Fibroblast of skin of left biceps (primary cell): ENCODE measurements at places on chromosomes 7 and 10.

- no peak for DNase-seq
Observed at GRCh38 chr10:26455567-26456315, 17.6 kb downstream of the APBB1IP start.

DNA sequence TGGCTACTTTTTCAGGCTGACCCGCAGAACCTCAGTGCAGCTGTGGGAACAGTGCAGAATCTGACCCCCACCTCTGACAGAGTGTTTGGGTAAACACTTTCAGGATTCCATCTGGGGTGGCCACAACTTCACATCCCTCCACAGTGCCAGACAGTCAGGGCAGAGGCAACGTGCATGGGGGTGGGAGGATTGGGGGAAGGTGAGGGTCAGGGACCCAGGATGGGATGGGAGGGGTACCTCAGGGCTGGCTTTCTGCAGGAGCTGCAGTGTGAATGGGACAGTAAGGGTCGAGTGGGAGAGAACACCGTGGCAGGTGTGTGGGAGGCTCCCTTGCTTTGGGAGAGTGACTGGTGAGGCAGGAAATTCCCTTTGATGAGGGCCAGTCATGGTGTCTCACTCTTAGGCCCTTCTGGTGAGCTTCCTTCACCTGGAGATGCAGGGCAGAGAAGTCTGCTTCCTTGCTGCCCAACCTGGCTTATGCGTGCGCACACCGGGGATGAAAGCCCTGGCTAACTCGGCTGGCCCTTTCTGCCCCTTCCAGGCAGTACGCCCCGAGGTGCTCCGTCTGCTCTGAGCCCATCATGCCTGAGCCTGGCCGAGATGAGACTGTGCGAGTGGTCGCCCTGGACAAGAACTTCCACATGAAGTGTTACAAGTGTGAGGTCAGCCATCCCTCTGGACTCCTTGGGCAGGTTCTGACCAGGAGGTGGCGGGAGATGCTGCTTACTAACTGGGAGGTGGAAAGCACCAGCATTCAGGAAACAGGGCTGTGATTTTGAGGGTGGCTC, 8.4 kb downstream of the ZYX start:
- DNase-seq = no peak

DNA sequence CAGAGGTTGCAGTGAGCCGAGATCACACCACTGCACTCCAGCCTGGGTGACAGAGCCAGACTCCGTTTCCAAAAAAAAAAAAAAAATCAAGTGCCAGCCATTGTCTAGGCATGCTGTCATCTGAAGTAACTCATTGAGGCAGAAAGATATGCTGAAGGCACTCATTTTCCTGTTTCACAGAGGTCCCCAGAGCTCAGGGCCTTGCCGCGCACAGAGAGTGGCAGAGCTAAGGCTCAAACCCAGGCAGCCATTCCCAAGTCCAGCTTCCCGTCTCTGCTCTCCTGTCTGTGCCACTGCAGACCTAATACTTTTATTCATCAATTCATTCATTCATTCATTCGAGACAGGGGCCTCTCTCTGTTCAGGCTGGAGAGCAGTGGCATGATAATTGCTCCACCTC, 3.5 kb downstream of the GRIFIN start:
- DNase-seq = no peak

DNA sequence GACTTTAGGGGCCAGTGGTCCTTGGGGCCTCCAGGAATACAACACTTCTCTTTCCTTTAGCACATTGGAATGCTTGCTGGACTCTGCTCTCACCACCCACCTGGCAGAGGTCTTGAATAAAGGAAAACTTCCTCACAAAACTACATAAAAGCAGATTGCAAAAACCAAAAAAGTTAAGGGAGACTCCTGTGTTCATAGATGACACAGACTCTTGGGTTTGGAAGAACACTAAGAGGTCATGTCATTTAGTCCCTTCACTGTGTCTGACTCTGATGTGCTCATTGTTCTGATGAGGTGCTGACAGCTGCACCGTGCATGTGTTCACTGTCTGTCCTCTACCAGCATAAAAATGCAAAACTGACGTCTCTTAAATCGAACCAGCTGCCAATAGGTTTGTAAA, 11.4 kb downstream of the BLNK start:
- no peak for DNase-seq

- no peak for DNase-seq
Observed at GRCh38 chr7:148763622-148764021, 64.9 kb downstream of the CUL1 start.

DNA sequence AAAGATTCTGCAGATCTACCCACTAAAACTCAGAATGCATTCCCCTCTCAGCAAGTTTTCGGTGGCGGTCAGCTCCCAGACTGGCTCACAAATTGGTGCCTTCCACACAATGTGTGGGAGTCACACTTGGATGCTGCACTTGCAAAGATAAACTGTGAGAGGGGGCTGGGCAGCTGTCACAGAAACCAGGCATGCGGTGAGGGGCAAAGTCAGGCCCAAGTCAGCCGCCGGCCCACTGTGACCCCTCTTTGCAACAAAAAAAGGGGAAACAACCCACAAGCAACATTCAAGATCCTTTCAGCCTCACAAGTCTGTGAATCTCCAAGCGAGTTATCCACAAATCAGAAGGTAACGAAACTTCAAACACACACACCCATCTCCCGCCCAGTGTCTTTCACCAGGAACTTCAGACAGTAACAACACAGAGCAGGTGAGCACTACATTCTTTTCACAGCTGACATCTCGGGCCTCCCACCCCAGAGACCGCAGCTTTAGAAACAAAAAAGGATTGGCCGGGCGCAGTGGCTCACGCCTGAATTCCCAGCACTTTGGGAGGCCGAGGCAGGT, 32.0 kb downstream of the SNX8 start:
- DNase-seq = no peak

DNA sequence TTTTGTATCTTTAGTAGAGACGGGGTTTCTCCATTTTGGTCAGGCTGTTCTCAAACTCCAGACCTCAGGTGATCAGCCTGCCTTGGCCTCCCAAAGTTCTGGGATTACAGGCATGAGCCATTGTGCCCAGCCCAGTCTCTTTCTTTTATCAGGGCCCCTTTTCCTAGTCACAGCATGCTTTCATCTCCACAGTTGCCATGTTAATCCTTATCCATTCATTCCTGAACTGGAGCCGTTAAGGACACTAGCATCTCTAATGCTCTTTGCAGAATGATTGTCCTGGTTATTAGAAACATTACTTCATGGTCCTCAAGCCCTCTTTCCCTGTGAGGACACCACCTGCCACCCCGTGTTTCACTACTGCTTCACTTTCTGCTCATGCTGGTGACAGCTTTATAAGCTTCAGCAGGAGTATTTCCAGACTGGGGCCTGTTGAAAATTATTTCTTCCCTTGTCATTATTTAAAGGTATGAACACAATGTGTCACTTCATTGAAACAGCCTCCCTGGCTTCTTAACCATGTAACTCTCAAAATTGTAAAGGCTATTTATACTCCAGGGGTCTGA, 313.9 kb downstream of the BMPER start:
- no peak for DNase-seq

GRCh38 chr10:87750001-87750671, 67.9 kb downstream of the ATAD1 start:
- DNase-seq = peak; percentile 55

GRCh38 chr10:103630156-103630555, 136.7 kb downstream of the NEURL1 start:
- DNase-seq = no peak
